ENCODE measurements at places on chromosomes 1 and 21.

DNA sequence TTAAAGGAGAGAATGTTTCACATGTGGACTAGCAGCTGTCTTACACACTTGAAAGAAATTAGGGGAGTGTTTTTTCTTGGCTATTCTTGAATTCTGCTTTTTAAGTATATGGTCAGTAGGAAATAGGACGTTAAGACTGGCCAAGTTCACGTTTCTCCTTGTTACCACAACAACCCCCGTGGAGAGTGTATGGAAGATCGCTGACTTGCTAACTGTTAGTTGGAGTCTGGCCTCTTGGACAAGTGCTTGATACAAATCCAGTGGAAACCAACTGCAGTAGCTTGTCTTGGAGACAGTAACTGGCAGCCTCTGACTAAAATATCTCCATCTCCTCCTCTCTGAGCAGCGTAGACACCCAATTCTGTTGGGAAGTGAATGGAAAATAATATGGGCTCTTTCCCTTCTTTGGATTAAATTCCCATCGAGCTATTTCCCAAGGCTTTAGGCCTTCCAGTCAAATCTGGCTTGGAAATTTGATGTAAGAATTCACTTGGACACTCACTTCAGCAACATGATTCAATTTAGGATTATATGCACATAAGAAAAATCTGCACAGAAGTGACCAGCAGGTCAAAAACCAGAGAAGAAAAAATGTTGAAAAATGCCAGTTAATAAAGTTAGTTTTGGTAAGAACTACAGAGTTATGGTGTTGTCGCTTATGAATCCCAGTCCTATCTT, 3.6 kb upstream of the NFIA start:
- no peak for DNase-seq

DNA sequence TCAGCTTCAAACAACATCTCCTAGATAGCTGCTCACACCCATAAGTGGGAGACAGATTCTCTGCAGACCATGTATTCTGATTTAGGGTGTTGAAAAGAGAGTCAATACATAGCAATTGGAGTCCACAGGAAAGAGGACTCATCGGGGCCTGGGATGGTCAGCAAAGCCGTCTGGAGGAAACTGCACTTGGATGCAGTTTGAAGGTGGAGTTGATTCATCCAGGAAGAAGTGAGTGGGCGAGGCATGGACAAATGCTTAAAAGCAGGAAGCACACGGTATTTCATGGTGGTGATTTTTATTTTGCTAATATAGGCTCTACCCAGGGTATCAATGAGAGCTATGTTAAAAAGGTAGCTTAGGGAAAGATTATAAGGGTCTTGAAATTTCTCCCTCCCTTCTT, 36.8 kb upstream of the DIRAS3 start:
- DNase-seq: no peak

GRCh38 chr1:147225193-147225730, at the start of gene FMO5:
TSS of gene FMO5 (minus strand) at chr1:147225339. CDS start at chr1:147225029, 310 bp downstream.
- DNase-seq: peak; percentile 58

GRCh38 chr1:54124472-54124871, 28.3 kb downstream of the CDCP2 start:
- DNase-seq: no peak

Measured in activated CD4-positive, alpha-beta T cell treated with anti-CD3 and anti-CD28 coated beads, Interleukin-2, amount 50 U/mL, for 48 hours (primary cell).